CD4-positive, alpha-beta memory T cell (primary cell): ENCODE measurements at places on chromosomes 7 and 10. TPM values are rescaled to one million over a fixed set of nuclear protein-coding genes. Genes with fewer than 3 reads are reported as not detected.

The ADO gene
- 18.6 TPM for total RNA-seq

- DNase-seq: peak; percentile 3
These were observed 10.6 kb upstream of the TSPAN14 start for GRCh38 chr10:80443531-80443974.

- DNase-seq: no peak
These were observed 265.7 kb upstream of the NPY start for GRCh38 chr7:24018331-24018730.

DNA sequence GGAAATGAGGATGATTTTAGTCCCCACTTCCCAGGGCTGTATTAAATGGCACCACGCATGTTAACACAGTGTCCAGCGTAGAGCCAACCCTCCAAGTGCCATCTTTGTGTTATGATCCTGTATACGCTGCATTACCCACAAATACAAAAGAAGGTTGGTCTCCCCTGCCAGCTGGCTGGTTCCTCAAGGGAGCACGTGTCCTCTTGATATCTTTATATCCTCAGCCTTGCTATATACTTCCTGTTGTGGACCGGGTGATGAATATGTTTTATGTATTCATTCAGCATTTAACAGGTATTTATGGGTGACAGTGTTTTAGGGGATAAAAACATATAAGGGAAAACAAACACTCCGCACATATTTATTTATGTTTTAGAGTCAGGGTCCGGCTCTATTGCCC is 23.2 kb upstream of the PRRT4 start:
- DNase-seq: no peak

GRCh38 chr7:99648843-99649242 is 31.0 kb downstream of the CYP3A5 start:
- DNase-seq: no peak

DNA sequence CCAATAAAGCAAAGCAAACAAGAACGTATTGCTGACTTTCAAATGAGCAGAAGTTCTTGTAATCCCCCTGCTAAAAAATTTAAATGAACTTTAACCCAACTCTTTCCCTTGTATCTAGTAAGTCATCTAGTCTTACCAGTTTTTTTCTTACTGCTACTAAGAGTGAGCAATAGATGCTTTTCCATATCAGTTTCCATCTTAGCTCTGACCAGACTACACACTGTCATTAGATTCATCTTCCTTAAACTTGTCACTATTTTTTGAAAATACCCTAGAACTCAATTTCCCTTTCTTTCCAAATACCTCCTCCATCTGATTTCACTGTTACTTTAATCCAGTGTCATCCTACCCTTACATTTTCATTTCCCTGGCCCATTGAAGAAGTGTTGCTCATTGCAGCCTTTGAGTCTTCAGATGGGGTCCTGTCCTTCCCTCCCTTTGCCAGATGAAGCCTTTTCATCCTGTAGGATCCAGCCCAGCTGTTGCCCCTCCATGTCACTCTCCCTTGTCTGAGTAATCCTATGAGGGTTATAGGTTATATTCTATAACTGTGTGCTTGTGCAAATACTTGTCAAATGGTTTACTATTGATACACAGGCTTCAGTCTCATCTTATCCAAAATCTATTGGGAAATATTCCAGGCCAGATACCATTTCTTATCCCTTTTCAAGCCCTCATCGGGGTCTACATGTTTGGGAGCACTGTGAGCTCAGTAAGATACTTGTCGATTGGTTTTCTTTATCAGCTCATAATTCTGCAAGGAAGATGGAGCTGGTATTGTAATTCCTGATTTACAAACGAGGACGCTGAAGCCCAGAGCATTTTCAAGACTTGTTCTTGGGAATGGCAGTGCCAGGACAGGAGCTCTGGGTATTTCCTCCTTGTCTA is 51.5 kb upstream of the ITGB1 start:
- DNase-seq: no peak

The GPNMB gene
- 32.5 TPM for total RNA-seq

GRCh38 chr7:85730012-85730411 is 543.2 kb upstream of the SEMA3D start:
- no peak for DNase-seq

- no peak for DNase-seq
These were observed 23.5 kb upstream of the ZNF12 start for GRCh38 chr7:6730343-6730633.

The SH2D4B gene
- 0.17 TPM for total RNA-seq

- no peak for DNase-seq
These were observed 97.3 kb downstream of the PPP1R9A start for GRCh38 chr7:95004618-95005247.

DNA sequence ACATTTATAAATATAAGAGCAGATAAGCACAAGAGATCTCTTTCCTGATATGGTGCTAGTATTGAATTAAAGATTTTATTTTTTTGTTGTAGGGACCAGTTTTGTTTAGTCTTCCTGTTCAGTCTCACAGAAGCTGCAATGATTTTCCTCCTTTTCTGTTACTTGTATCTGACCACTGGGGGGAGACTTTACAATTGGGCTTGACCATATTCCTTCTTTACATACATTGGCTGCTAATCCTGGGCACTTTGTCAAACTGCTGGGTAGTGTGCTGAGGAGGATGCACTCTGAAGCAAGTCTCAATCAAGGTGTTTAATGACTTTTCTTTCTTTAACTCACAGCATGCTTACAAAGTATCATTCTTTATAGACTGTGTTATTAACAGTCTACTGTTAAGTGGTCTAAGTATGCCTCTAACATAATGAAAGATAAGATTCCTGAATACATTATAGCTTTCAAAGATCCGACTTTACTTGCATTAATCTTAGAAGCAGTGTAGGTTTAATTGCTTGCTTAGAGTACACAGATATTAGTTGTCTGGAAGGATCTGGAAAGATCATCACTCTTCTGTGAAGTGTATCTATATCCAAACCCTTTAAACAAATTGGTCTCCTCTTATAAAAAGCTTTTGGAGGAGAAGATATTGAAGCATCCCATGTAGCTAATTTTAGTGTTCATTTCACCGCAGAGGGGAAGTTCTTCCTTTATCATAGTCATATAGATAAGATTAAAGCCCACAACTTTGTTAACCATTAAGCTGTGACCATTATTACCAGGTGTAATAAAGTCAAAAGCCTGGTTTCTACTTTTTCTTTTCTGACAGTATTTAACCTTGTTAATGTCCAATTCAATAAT is 3.1 kb downstream of the PALS2 start:
- DNase-seq: no peak

- DNase-seq: no peak
These were observed 101.9 kb downstream of the GRID1 start for GRCh38 chr10:86264481-86265231.

DNA sequence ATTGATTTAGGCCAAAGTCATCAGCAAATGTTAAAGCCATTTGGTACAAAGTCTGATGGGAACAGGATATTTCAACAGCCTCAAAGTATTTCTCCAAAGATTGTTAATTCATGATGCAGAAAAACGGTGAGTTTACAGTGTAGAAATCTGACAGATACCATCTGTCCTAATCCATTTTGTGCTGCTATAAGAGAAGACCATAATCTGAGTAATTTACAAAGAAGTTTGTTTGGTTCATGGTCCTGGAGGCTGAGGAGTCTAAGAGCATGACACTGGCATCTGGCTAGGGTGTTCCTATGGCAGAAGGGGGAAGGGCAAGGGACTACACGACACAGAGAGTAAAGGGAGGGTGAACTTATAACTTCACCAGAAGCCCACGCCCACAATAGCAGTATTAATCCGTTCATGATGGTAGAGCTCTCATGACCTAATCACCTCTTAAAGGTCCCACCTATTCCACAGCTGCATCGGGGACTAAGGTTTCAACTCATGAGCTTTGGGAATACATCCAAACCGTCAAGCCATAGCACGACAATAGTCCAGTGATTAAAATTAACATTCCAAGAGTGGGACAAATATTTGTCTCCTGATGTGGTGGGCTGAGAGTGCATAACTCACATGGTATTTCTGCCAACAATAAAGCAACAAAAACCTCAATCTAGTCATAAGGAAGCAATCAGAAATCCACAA is 298.6 kb upstream of the AKR1E2 start:
- DNase-seq: no peak

The COA1 gene
- total RNA-seq: 52.0 TPM

GRCh38 chr7:97733276-97734161 is 1.6 kb downstream of the TAC1 start:
- DNase-seq: no peak

DNA sequence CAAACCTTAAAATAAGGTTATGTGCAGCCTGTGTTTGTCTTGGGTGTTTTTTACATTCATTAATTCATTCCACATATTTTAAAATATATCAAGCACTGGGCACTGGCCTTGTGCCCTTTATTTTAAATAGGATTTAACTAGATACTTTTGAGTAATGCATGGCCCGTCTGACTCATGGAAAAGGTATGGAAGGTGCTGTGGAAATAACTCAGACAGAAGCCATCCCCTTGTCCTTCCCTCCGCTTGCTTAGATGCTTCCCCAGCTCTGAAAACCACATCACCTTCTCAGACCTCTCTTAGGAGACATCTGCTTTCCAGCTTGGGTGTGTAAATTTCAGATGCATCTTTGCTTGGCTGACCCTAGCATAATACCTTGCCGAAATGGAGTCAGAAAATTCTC is 30.5 kb downstream of the SLC18A2 start:
- no peak for DNase-seq

GRCh38 chr10:73339436-73339835 is 19.2 kb downstream of the CFAP70 start:
- DNase-seq: no peak

The TBXAS1 gene
- 18.0 TPM for total RNA-seq

GRCh38 chr7:1531263-1531978 is 919 bp downstream of the MAFK start:
- peak; percentile 73 for DNase-seq

The ING3 gene
- 24.1 TPM for total RNA-seq

DNA sequence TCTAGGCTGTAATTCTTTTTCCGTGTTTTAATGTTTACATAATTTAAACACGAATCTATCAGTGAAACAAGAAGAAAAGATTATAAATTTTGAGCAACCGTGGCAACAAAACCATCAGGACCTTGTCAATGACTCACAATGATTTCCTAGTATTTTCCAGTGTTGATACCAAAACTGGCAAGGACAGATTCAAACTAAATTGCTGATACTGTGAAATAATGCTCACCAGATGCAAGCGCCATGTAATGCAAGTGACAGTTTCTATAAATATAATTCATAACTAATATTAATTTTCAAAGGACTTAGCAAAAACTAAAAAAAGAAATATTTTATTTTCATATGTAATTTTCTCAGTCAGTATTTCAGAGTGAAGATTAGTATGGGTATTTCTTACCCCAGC is 203.6 kb downstream of the LRRN3 start:
- DNase-seq: no peak

DNA sequence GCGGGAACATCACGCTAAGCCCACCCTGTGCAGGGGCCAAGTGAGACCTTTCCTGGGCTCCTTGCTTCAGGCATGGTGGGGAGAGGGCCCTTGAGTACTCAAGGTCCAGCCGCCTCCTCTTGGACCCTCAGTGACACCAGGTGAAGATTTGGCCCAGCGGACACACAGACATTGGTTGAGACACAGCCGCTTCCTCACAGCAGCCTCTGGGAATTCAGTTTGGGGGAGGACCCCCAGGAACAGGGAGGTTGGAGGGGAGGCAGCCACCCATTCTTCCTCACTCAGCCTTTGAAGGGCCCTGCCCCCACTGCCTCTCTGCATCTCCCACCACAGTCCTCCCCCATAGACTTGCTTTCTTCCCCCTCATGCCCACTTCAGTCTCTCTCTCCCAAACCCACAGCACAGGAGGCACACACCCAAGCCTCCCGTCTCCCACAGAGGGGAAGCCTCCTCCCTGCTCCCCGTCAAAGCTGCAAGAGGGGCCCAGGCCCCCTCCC is 31.9 kb downstream of the ANXA8 start:
- DNase-seq: no peak

The NUTM2A gene
- total RNA-seq: 1.3 TPM

DNA sequence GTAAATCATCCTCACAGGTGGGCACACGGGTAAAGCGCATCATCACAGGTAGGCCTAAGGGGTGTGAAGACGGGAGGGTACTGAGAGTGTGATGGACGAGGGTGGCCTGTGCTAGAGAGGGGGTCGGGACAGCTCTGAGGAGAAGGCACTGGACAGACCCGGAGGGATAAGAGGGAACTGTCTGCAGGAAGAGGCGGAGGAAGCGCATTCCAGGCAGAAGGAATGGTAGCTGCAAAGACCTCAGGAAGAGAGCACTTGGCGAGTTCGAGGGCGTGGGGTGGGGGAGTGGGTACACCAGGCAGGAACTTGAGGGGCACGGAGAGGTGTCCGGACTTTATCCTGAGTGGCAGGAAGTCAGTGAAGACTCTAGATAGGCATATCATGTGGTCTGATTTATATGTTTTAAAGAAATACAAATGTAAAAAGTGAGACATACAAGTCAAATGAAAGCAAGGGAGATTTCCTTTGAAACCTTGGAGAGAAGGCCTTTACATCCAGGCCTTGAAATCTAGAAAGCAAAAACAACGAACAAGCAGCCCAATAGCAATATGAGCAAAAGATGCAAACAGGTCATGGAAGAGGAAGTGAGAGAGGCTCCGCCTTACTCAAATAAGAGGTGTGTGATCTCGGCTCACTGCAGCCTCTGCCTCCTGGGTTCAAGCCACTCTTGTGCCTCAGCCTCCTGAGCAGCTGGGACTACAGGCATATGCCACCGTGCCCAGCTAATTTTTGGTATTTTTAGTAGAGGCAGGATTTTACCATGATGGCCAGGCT is 3.6 kb downstream of the LHPP start:
- DNase-seq: no peak

The ZNF727 gene
- 0.25 TPM for total RNA-seq

- DNase-seq: no peak
These were observed 22.4 kb downstream of the ADCYAP1R1 start for GRCh38 chr7:31074403-31075085.

The ST8SIA6 gene
- 0.52 TPM for total RNA-seq

The SFTPD gene
- total RNA-seq: not detected

DNA sequence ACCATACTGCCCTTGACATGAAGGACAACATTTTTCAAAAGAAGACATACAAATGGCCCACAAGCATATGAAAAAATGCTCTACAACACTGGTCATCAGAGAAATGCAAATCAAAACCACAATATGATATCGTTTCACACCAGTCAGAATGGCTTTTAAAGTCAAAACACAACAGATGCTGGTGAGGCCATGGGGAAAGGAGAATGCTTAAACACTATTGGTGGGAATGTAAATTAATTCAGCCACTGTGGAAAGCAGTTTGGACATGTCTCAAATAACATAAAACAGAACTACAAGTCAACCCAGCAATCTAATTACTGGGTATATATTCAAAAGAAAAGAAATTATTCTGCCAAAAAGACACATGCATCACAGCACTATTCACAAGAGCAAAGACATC is 4.2 kb upstream of the NT5C3A start:
- no peak for DNase-seq

- DNase-seq: no peak
These were observed 178.7 kb upstream of the PRSS58 start for GRCh38 chr7:142436601-142437000.

- DNase-seq: no peak
These were observed 90.1 kb downstream of the FOXL3 start for GRCh38 chr7:380139-380485.

The ANKRD22 gene
- 0.58 TPM for total RNA-seq

GRCh38 chr7:29253225-29253624 is 58.6 kb downstream of the CHN2 start:
- no peak for DNase-seq

- DNase-seq: no peak
These were observed 244.4 kb upstream of the SLC26A5 start for GRCh38 chr7:103690242-103690974.

The DCLRE1A gene
- total RNA-seq: 4.7 TPM

GRCh38 chr10:32985775-32986350 is 27.8 kb upstream of the ITGB1 start:
- no peak for DNase-seq
